ENCODE measurements at places on chromosomes 4 and X.

GRCh38 chrX:38699696-38700095 lies 101.6 kb upstream of the MID1IP1 start:
- DNase-seq = no peak

GRCh38 chr4:158644356-158644755 lies 27.3 kb downstream of the C4orf46 start:
- DNase-seq = no peak

- no peak for DNase-seq
Measured at GRCh38 chrX:111376897-111377578, 35.0 kb downstream of the DCX start.

DNA sequence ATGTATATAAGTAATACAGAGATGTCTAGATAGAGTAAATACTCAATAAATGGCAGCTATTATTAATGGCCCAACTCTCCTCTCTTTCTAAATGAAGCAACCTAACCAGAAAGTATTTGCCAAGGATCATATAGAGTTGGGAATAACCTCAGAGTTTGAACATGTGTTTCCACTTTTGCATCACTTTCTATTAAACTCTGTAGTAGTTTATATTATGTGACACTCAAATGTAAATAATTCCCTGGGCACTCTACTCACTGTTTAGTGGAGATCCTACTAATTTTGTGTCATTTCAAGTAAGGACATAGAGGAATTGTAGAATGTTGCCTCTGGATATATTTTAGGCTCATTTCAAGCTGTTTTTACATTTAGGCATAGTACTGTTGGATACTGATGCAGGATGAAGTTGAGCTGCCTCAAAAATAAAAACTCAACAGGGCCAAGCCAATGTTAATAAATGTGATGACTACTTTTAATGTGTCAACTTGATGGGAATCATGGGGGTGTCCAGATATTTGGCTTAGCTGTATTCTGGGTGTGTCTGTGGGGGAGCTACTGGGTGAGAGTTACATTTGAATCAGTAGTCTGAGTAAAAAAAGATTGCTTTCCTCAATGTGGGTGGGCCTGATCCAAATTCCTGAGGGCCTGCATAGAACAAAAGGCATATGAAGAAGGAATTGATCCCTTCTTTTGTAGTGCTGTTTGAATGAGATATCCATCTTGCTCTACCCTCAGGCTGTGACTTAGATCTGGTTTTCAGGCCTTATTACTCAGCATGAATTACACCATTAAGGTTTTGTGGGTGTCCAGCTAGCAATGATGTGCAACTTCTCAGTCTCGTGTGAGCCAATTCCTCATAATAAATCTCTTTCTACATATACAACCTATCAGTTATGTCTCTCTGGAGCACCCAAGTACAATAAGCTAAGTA lies 1368.2 kb downstream of the STIM2 start:
- no peak for DNase-seq

DNA sequence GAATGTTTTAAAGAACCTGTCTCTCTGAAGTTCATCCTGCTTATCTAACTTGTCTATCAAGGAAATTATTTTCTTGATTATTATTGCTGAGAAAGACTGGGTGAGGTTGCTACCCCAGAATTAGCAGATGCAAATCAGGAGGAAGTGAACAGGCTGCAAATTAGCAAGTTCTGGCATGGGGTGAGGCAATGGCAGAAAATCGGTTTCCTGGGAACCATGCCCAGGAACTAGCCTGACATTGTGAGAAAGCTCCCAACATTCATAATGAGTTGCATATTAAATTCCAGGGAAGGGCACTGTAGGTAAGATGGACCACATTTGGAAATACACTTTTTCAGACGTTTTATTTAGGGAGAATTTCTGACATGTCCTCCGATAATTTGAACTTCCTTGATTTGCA lies 11.6 kb downstream of the ARSF start:
- no peak for DNase-seq

DNA sequence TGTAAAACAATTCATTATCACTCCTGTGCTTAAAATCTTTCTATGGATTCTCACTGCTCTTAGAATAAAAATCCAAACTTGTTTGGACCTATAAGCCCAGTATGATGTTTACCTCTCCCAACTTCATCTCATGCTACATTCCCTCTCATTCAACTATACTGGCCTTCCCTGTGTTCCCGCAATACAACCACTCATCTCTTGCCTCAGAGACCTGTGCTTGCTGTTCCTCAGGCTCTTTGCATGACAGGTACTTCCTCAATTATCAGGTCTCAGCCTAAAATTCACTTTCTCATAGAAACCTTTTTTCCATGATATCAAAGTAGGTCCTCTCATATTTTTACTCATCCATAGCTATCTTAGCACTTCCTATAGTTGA lies 71.7 kb downstream of the ENOX2 start:
- no peak for DNase-seq

- DNase-seq = peak; percentile 12
Measured at GRCh38 chr4:99723612-99724011, 66.0 kb upstream of the C4orf54 start.

DNA sequence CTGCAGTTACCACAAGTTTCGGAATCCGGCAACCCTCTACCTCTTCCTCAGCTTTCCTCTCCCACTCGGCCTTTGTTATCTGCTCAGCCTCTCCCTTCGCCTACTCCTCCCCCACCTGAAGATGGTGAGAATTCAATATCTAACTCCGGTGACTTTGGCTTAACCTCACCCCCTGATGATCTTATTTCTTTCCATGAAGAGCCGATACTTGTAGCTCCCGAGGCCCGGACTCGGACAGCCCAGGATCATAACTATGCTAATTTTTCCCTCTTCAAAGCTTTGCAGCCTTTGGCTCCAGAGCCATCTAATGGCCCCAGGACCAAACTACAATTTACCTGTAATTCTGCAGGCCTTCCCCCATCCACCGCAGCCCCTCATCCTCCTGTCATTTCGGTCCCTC lies 32.0 kb upstream of the MGST2 start:
- no peak for DNase-seq

DNA sequence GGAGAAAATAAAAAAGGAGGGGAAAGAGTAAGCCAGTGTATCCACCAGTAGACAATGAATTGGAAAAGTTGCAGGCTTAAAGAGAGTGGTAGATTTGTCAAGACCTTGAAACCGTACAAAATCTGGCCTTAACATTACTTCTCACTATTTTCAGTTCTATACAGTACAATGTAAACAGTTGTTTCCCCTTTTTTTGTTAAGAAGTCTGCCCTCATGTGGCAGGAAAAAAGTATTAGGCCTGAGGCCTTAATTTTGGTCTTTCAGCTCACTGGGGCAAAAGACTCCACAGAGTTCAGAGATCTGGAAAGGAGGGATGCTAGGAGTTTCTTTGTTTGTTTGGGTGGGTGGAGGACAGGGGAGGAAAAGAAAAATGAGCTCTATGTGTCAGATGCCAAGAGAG lies 92.8 kb upstream of the CCDC160 start:
- no peak for DNase-seq

DNA sequence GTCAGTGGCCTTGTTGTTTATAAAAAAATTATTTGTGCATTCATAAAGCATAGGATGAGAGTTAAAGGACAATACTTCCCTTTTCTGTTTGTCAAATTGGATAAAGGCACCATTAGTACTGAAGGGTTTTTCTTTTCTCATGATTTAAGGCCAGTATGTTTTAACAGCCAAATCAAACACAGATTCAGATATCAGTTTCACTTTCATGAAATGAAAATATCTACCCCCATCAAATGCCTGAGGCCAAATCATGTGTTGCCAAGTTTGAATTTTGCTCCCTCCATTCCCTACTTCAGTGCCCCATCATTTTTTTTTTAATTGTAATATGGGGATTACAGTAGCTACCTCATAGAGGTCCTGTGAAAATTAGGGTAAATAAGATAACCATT lies 745.9 kb downstream of the RPA4 start:
- DNase-seq = no peak

- no peak for DNase-seq
Measured at GRCh38 chrX:37349221-37350033, at the start of gene PRRG1. Gene PRRG1, plus strand, starts transcription at chrX:37349364. Its CDS starts 56,886 bp downstream, at chrX:37406250.

- DNase-seq = no peak
Measured at GRCh38 chr4:140099983-140100382, 54.0 kb downstream of the MAML3 start.

DNA sequence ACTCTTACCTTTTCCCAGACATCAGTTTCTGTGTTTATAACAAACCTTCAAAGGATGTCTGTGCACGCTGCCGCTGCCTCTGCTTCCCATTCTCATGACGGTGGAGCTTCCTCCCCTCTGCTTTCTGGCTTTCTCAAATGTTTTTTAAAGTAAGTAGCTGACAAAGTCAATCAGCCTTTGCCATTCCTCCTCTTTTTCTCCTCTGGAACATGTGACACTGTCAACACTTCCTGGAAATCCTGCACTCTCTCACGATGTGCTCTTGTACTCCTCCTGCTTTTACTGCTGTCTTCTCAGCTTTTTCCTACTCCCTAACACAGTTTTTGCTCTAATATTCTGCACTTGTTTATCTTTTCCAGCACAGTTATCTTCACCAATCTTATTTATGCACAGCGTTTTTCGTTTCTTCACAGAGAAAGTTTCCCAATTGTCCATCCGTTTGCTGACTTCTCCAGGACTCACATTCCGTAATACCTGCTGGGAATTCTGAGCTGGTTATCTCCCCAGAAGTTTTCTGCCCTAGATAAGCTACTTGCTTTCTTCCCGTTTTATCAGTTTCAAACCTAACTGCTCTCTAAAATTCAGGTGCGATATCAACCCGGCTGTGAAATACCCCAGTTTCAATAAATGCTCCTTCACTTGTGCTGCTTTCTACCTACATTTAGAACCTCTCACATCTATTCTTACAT lies 465.6 kb upstream of the AGA start:
- DNase-seq = no peak

GRCh38 chr4:110020139-110020538 lies 107.5 kb downstream of the EGF start:
- DNase-seq = no peak

GRCh38 chr4:121150003-121150402 lies 14.1 kb downstream of the TNIP3 start:
- DNase-seq = no peak

GRCh38 chrX:44072631-44073030 lies 99.4 kb upstream of the NDP start:
- no peak for DNase-seq
